ENCODE measurements at places on chromosomes 7 and 10.

GRCh38 chr10:124539935-124540641 lies 78.5 kb downstream of the LHPP start:
- DNase-seq = peak; percentile 69

DNA sequence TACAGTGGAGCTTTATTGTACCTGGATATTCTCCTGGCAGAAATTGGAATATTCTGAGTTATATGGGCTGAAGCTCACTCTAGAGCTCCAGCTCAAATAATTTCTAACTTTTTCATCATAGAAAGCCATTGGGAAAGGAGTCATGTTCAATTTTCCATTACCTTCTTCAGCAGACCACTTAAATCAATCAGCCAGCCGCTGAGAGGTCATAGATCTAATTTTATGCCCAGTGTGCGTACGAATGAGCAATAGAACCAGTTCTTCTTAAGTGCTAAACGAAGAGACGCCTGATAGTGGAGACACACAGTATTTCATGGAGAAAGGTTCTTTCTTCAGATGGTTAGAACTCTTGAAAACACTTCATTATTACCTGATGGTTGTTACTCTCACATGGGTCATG lies 35.0 kb upstream of the DNAJB12 start:
- no peak for DNase-seq

DNA sequence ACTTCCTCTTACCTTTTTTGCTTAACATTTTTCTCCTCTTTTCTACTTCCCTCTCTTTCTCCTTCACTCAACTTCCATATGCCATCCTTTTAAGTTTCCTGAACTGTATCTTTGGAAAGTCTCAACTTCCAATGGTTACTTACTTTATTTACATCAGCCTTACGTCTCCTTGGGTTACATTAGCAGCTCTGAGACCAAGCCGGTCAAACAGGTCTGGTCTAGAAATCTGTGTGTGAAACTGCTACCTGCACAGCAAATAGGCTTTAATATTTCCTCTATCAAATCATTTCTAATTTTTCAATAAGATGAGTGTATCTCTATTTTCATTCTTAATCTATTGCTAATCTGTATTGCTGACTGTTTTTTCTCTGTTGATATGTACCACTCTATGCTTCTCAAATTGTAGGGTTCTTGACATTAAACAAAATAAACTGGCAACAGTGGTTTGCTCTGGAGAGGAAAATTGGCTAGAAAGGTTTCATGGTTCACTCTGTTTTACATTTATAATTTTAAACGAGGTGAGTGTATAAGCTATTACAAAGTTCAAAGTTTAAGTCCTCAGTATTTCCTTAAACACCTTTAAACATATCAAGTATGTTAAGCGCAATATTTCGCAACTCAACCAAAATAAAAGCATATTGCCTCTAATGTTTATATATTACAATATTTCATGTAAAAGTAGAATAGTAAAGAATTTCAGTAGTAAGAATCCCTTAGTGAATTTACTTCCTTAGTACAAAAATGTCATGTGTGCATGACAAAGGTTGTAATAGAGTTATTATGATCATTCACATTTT lies 3.6 kb upstream of the SEMA3C start:
- DNase-seq = no peak

- DNase-seq = no peak
Measured at GRCh38 chr10:48711830-48712229, 27.2 kb downstream of the WDFY4 start.

GRCh38 chr10:31103112-31103511 lies 71.4 kb upstream of the ZNF438 start:
- DNase-seq = no peak

- DNase-seq = no peak
Measured at GRCh38 chr7:77184463-77184862, 15.2 kb downstream of the FGL2 start.

DNA sequence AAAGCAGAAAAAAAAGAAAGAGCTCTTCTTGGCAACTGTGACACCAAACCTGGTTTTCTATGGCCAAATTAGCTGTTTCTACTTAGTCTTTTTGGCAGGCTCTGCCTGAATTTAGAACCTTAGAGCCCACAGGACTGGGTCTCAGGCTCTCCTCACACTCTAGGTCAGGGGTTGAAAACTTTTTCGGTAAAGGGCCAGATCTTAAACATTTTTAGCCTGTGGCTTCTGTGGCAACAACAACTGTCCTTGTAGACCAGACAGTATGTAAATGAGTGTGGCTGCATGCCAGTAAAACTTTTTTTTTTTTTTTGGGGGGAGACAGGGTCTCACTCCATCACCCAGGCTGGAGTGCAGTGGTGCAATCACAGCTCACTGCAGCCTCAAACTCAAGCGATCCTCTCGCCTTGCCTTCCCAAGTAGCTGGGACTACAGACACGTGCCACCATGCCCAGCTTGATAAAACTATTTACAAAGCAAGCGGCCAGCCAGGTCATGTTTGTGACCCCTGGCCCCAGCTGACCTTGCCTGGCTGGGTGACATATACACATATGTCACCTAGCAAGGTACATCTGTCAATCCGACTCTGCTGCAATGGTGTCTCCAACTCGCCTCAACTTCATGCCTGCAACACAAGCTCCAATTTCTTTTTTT lies 17.4 kb downstream of the KPNA7 start:
- no peak for DNase-seq

GRCh38 chr10:6119962-6120361 lies 31.1 kb downstream of the RBM17 start:
- no peak for DNase-seq

- DNase-seq = no peak
Measured at GRCh38 chr7:122013065-122013464, 131.0 kb downstream of the AASS start.

DNA sequence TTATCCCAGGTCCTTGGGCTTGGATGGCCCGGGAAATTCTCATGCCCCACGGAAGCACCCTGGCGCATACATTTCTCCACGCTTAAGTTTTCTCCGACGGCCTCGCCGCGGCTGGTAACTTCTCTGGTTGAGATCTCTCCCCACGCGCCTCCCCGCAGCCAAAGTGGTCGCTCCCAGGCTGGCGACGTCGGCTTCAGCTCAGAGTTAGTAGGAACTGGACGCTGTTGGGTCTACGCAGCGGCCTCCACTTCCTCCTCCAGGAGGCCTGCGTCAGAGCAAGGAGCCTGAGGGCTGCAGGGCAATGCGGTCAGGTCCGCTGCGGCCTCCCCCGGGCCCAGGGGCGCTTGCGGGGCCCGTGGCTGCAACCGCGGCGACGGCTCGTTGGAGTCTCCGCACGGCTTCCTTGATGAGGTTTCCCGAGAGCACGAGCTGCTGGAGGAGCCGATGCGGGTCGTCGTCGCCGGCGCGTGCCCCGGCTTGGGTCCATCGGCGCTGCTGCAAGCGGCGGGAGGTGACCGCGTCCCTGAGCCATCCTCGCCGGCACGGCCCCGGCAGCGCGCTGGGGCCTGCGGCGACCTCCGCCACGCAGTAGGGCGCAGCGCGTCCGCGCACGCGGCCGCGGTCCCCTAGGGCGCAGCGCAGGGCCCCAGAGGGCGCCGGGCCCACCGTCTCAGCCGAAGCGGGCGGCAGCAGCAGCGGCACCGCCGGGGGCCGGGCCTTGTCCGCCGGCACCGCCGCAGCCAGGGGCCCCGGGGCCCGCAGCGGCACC lies 744 bp downstream of the FRAT2 start:
- peak; percentile 94 for DNase-seq

- DNase-seq = no peak
Measured at GRCh38 chr10:28586176-28586575, 53.3 kb downstream of the WAC start.

- no peak for DNase-seq
Measured at GRCh38 chr7:69219381-69219780, 378.9 kb upstream of the AUTS2 start.

DNA sequence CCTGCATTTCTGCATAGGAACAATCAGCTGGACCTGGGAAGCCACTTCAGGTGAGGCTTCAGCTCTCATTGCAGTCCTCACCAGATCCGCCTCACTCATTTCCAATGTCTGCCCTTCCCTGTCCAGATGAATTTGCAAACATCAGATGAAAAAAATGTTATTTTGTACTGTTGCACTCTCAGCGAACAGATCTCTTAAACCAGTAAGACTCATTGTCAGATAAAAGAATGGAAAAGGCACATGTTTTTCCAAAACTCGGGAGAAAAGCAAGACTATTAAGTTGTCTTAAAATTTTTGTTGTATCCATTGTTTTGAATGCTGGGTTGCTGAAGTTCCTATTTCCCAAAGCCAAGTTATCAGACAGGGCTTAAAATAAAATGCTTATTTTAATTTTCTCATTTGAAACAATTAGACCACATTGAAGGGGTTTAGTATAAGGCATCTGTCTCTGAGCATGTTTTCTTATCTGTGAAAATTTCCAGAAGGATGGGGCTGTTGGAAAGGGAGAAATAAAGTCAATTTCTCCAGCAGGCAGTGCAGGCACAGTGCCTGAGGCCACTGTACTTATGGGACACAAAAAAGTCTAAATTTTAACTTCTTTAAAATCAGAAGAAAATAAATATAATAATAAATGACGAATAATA lies 396.8 kb downstream of the KCNMA1 start:
- DNase-seq = no peak

GRCh38 chr7:85074016-85074415 lies 112.8 kb downstream of the SEMA3D start:
- no peak for DNase-seq

- DNase-seq = no peak
Measured at GRCh38 chr10:61399406-61399805, 53.8 kb downstream of the TMEM26 start.

GRCh38 chr10:81213370-81213769 lies 661.6 kb upstream of the NRG3 start:
- no peak for DNase-seq

Data from NB4 (cell line).